HFFc6 (cell line): ENCODE measurements at places on chromosomes 4 and X.

- DNase-seq = no peak
Measured at GRCh38 chrX:139429913-139430312, 100.6 kb upstream of the F9 start.

DNA sequence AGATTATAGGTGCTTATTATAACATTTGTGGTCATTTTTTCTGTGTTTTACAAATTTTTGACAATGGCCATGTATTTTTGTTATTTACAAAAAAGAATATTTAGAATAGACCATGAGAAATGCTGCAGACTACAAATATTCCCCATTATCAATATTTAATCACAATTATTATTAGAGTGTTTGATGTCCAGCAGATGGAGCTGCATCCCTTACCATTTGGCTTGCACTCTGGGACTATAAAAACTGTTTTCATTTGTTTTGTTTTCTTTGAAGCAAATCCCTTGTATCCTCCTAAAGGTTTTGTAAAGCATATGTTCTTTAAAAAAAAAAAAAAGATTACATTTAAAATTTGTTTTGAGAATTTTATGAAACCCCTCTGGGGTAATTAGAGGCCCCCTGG is 85.6 kb upstream of the CXorf66 start:
- no peak for DNase-seq

DNA sequence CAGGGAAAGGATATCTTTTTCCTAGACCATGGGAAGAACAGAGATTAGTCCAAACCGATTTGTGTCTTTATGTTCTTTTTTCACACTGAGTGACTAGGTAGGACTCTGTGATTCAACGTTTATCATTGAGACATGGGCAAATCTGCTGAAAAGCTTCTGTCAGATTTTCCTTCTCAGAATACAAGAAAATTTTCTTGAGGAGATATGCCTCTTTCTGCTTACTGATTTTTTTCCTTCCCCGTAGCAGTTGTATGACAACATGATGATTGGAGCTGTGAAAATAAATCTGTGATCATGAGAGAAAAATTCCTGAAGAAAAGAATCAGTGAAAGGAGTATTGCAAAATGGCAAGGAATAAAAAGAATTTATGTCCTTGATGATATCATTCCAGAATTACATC is 130.6 kb upstream of the FAT4 start:
- DNase-seq = no peak

- DNase-seq = no peak
Measured at GRCh38 chrX:16191605-16192004, 24.3 kb downstream of the MAGEB17 start.

- DNase-seq = no peak
Measured at GRCh38 chrX:132394591-132394990, 94.2 kb downstream of the MBNL3 start.

DNA sequence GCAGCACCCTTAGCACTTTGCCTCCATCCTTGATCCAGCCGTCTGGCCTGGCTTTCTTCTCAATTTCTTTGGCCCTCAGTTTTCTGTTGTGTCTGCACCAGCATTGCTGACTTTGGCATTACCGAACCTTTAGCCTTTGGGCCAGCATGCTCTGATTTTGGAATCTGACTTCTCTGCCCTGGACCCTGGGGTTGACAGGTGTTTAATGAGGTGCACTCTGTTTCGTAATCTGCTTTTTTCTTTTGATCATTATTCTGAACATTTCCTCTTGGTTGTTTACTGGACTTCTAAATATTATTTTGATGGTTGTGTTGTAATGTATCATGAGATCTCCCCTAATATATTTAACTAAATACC is 71.5 kb upstream of the ENPP6 start:
- no peak for DNase-seq

DNA sequence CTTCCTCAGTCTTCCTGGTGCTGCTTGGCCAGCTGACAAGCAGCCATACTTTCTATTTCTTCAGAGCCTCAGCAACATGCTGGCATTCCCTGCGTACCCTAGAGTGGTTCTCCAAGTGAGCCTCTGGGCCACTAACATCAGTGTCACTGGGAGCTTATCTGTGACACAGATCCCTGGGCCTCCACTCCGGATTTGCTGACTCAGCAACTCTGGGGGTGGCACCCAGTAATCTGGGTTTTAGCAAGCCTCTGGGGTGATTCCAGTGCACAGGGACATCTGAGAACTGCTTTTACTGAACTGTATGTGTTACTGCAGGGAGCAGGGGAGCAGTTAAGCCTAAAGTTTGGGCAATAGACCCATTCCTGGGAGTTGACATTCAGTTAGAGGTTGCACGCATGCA is 28.2 kb upstream of the HMGB3 start:
- no peak for DNase-seq

DNA sequence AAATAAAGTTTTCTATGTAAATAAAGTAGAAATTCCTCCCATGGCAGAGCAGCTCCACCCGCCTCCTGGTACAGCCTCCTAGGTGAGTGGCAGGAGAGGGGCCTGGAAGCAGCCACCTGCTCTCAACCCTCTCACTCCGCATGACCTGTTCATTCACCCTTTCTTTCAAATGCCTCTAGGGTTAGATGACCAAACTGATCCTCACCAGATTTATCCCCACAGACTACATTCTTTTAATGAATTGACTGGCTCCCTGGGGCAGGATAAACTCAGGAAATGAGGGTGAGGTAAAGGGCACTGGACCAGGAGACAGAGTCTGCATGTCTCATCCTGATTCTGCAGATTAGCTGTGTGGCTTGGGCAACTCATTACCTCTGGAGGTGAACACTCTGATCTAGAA is 32.6 kb upstream of the NKX6-1 start:
- peak; percentile 2 for DNase-seq

GRCh38 chr4:101101072-101101471 is 246.3 kb downstream of the PPP3CA start:
- DNase-seq = no peak

DNA sequence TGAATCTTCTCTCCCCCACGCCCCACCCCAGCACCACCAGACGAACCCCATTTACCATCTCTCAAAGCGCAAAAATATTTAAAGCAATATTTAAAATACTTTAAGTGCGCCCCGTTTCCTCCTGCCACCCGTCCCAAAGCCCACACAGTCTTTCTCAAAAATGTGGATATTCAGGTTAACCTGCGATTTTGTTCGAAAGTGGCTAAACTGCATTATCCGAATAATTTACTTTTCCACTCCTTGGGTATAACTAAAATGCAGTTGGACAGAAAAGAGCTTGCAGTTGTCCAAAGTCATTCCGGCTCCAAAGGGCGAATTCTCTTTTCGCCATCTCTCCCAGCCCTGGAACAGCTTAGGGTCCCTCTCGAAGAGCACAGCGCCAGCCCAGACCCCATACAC is 662 bp downstream of the SMIM43 start:
- DNase-seq = no peak

GRCh38 chr4:184595430-184595829 is 53.8 kb downstream of the CASP3 start:
- no peak for DNase-seq

GRCh38 chr4:183342541-183343533 is 20.6 kb upstream of the CLDN24 start:
- DNase-seq = no peak

DNA sequence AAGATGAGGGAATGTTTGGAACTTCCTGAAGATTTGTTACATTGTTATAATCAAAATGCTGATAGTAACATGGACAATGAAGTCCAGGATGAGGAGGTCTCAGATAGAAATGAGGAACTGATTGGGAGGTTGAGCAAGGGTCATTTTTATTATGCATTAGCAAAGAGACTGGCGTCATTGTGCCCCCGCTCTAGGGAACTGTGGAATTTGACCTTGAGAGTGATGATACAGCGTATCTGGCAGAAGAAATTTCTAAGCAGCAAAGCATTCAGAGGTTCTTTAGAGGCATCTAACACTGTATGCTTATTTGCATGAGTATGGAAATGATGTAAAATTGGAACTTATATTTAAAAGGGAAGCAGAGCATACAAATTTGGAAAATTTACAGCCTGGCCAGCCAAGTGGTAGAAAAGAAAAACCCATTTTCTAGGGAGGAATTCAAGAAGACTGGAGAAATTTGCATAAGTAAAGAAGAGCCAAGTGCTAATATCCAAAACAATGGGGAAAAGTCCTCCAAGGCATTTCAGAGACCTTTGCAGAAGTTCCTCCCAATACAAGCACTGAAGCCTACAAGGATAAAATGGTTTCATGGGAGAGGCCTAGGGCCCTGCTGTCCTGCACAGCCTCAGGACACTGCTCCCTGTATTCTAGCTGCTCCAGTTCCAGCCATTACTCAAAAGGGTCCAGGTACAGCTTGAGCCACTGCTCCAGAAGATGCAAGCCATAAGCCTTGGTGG is 483.0 kb upstream of the NDST4 start:
- DNase-seq = no peak

DNA sequence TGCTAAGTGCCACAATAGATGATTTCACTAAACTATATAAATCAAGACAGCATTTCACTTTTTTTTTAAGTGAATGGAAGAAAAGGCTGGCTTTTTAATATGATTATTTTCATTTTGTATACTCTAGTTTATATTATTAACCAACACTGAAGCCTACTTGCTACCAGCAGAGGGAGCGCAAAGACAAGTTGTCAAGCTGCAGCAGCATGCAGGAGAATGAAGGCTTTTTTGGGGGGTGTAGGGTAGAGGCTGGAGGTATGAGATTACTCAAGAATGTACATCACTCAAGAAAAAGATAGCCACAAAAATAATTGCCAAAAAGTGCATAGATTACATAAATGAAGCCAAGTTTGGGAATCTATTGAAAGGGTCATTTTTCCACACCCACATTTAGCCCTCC is 519.5 kb downstream of the FGF13 start:
- no peak for DNase-seq

- no peak for DNase-seq
Measured at GRCh38 chr4:86319390-86319789, 40.5 kb downstream of the MAPK10 start.

GRCh38 chrX:49147282-49147681 is 15.3 kb upstream of the MAGIX start:
- DNase-seq = no peak

- no peak for DNase-seq
Measured at GRCh38 chr4:2810388-2810787, 17.5 kb downstream of the SH3BP2 start.

GRCh38 chr4:145177906-145178538 is 2.4 kb downstream of the OTUD4 start:
- no peak for DNase-seq
